ENCODE measurements at places on chromosomes 2 and 18. TPM values are rescaled to one million over a fixed set of nuclear protein-coding genes. Genes with fewer than 3 reads are reported as not detected.

DNA sequence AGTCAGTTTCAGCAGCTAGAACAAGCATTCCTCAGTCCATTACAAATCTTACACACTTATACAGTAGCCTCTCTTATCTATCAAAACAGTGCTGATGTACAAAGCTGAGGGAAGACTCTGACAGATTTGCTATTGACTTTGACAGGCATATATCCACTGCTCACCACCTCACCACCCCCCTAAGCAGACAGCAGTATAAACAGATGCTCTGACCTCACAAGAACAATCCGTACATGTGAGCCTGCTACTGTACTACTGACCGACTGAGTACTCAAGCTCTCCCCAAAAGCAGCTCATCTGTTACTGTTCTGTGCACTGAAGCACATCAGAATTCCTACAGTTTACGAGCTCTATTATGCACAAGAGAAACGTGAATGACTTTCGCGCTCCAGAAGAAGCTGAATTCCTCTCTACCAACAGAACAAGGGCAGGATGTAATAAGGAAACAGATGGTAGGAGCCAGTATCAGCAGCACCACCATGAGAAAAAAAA is 95.6 kb upstream of the PDE1A start:
- H3K4me1 ChIP-seq: no peaks in the 10 kb centered on the region
- no peak for DNase-seq
- no peak overlapping the region for H3K27ac ChIP-seq
- no peaks in the 10 kb centered on the region for H3K36me3 ChIP-seq
- H3K27me3 ChIP-seq: no peaks in the 10 kb centered on the region

GRCh38 chr2:96356889-96357288 is 21.3 kb downstream of the NCAPH start:
- no peak for DNase-seq
- no peak overlapping the region for H3K4me3 ChIP-seq
- H3K27me3 ChIP-seq: no peaks in the 10 kb centered on the region
- no peak overlapping the region for H3K27ac ChIP-seq

DNA sequence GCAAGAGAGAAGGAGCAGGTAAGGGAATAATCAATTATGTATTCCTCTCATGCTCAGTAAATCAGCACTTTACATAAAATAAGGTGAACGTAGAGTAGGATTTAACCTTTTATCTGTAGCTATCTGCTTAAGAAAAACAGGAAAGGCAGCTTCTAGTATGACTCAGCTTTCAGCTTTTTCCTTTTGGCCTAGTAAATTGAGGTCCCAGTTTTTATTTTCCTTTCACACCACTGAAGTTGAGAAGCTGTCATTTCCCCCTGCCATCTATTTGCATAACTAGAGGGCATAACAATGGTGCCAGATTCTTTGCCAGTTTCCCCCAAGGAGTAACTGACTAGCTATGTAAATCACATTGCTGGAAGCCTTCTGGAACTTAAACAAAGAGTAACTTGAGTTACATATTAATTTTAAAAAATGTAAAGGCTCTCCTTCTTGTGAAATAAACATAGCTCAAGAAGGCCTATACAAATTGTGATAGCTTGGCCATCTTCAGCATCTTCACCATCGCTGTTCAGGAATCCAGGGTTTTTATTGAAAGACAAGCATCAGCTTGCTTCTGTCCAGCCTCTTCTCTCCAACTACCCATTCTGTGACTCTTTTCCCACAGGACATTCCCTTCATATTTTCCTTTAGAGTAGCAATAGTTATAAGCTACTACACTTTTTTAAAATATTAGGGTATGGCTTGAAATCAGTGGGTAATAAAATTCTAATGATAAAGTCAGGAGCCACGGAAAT is 97.0 kb downstream of the KYNU start:
- no peaks in the 10 kb centered on the region for H3K4me1 ChIP-seq
- no peak for DNase-seq
- H3K36me3 ChIP-seq: no peaks in the 10 kb centered on the region
- H3K27me3 ChIP-seq: no peaks in the 10 kb centered on the region

- no peak overlapping the region for H3K27ac ChIP-seq
- no peaks in the 10 kb centered on the region for H3K4me1 ChIP-seq
- no peak overlapping the region for H3K4me3 ChIP-seq
- H3K36me3 ChIP-seq: no peaks in the 10 kb centered on the region
Measured at GRCh38 chr2:67841711-67842110, 221.1 kb downstream of the C1D start.

- H3K27me3 ChIP-seq: no peaks in the 10 kb centered on the region
- no peaks in the 10 kb centered on the region for H3K36me3 ChIP-seq
- no peak overlapping the region for H3K4me3 ChIP-seq
Measured at GRCh38 chr2:78676921-78677696, 348.4 kb upstream of the REG3G start.

DNA sequence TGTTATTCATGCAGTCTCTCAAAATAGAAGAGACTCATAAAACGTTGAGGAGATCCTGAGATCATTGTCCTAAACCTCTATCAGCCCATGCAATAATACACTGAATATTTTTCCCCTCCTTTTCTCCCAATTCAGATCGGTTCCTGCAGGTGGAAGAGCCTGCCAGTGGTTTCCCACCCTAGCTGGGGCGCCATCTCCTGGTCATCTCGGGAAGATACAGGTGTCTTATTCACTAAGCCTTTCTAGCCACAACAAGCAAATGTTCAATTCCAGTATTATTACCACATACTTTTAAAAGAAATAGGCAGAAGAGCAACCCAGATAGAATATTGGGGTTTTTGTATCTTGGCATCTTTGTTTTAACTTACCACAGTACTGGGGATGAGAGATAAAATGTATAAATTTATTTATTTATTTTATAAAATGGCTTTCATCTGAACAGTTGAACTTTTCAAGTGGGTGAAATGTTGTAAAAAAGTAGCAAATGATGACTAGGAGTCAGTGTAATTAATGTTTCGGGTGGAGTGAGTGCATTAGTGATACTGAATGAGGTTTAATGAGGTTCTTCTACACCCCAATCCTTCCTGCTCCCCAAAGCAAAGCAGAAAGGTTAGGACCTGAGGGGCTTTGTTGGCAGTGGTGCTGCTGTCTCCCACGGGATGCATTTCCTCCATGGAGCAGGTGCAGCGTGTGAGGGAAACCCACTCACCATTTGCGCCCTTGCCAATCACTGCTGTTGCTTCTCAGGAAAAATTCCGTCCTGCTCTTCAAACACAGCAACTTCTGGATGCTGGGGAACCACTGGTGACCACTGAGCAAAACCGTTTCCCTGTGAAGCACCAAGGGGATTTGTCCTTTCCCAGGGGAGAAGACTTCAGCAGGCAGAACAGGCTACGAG is 147.1 kb upstream of the FHL2 start:
- no peak overlapping the region for H3K27ac ChIP-seq
- peaks cover 19% of the 10 kb centered on the region for H3K4me1 ChIP-seq
- H3K27me3 ChIP-seq: no peaks in the 10 kb centered on the region
- peak; percentile 63 for DNase-seq
- H3K36me3 ChIP-seq: no peaks in the 10 kb centered on the region
- no peak overlapping the region for H3K4me3 ChIP-seq

DNA sequence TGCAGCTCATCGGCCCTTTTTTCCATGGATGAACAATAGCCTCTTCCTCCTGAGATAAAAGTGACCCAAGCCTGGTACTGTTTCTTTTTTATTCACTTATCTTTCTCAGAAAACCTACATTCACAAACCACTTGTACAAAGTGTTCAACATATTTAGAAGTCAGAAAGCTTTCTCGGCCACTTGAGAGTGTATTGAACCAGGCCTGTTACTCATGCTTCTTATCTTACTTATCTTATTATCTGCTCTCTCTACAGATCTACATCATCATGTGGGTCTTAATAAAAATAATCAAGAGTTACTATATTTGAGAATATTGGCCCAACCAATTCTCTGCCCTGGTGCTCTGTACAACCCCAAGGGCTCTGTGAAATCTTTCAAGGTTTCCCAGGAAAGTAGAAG is 242.1 kb downstream of the MREG start:
- H3K4me3 ChIP-seq: no peak overlapping the region
- no peaks in the 10 kb centered on the region for H3K36me3 ChIP-seq
- no peak for DNase-seq
- H3K27ac ChIP-seq: no peak overlapping the region
- no peaks in the 10 kb centered on the region for H3K27me3 ChIP-seq
- no peaks in the 10 kb centered on the region for H3K4me1 ChIP-seq

DNA sequence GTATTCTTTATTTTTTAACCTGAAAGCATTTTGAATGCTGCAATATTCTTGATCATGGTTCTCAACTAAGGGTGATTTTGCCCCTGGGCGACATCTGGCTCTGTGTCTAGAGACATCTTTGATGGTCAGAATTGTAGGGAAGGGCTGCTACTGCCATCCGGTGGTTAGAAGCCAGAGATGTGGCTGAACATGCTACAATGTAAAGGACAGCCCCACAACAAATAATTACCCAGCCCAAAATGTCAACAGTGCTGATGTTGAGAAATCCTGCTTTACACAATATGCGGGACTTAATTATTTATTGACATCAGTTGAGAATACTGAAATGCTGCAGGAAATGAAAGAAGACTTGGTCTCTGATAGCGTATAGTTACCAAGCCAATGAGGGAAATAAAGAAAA is 37.5 kb upstream of the SERPINB2 start:
- no peak overlapping the region for H3K4me3 ChIP-seq
- H3K27ac ChIP-seq: no peak overlapping the region
- no peaks in the 10 kb centered on the region for H3K27me3 ChIP-seq
- H3K36me3 ChIP-seq: no peaks in the 10 kb centered on the region
- DNase-seq: no peak
- no peaks in the 10 kb centered on the region for H3K4me1 ChIP-seq

DNA sequence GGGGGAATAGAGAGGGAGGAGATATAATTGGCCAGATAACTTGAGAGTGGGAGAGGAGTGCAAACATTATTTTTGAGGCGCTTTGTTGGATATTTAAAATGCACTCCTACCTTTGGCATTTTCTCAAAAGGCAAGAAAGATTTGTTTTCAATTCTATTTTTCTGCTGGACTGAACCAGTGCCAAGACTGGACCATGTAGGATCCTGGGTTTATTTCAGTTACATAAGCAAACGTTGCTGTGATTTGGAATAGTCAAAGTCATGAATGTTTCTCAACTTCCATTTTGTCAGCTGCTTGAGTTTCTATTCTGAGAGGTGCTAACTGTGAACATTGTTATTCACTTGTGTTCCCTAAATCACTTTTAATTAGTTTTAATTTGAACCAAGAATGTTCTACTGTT is 8.9 kb upstream of the CHRNA1 start:
- no peak for DNase-seq
- no peak overlapping the region for H3K4me3 ChIP-seq
- H3K27ac ChIP-seq: no peak overlapping the region
- no peaks in the 10 kb centered on the region for H3K36me3 ChIP-seq

- no peak overlapping the region for H3K27ac ChIP-seq
- DNase-seq: no peak
- H3K4me1 ChIP-seq: no peaks in the 10 kb centered on the region
- no peak overlapping the region for H3K4me3 ChIP-seq
- H3K27me3 ChIP-seq: no peaks in the 10 kb centered on the region
Measured at GRCh38 chr2:183229386-183229785, 105.1 kb downstream of the NUP35 start.

DNA sequence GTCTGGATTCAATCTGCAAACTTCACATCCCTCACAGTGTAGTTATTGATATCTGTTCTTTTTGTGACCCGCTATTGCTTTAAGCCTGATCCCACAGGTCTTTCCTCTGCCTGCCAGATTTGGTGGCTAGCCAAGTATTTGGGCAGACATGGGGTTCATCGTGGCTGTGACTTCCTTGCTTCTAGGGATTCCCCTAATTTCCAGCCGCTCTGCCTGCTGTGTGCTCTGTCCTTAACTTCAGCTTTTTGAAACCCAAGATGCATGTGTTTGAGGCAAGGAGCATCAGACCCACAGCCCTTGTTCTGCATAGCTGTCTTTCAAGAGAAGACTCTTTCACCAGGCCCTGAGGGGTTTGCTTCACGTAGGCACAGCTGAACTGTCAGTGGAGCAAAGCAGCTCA is 54.2 kb downstream of the NCAPH start:
- H3K4me1 ChIP-seq: peaks cover 6% of the 10 kb centered on the region
- no peak overlapping the region for H3K27ac ChIP-seq
- no peak for DNase-seq
- H3K4me3 ChIP-seq: no peak overlapping the region
- H3K36me3 ChIP-seq: no peaks in the 10 kb centered on the region

DNA sequence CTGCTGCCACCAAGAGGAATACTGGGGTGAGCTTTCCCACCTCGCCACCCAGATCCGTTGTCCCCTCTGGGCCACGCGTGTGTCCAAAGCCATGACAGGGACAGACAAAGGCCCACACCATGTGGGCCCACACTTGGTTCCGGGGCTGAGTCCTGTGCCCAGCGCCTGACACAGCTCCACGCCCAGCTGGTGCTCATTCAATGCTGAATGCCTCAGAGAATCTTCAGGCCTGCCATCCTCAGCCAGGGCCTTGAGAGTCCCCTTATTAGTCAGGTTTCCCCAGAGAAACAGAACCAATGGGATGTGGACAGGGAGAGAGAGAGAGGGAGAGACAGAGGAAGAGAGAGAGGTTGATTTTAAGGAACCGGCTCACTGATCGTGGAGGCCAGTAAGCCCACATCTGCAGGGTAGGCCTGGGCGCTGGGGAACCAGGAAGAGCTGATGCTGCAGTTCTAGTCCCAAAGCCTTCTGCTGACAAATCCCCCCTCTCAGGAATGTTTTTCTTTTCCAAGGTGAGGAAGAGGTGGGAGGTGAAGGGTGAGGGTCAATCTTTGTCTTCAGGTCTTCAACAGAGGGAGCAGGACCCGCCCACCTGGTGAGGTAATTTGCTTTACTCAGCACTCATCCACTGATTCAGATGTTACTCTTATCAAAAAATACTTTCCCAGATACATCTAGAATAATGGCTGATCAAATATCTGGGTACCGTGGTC is 10.2 kb upstream of the SPATA3 start:
- H3K4me1 ChIP-seq: peaks cover 1% of the 10 kb centered on the region
- H3K4me3 ChIP-seq: no peak overlapping the region
- H3K36me3 ChIP-seq: no peaks in the 10 kb centered on the region
- DNase-seq: no peak
- H3K27ac ChIP-seq: no peak overlapping the region

The UGT1A9 gene
- total RNA-seq: not detected

The HJURP gene
- total RNA-seq: 1.1 TPM

The ADRA2B gene
- total RNA-seq: 0.13 TPM

The HS6ST1 gene
- 7.6 TPM for total RNA-seq

The MFSD2B gene
- total RNA-seq: not detected

The ARPC2 gene
- 390 TPM for total RNA-seq

The GPAT2 gene
- total RNA-seq: 3.3 TPM

The RSAD2 gene
- total RNA-seq: 10.7 TPM

The SEMA4C gene
- total RNA-seq: 50.6 TPM

The LYPD6 gene
- not detected for total RNA-seq

The ERICH2 gene
- total RNA-seq: not detected
